T1000 (cell line): ENCODE measurements at places on chromosomes 5 and 9.

DNA sequence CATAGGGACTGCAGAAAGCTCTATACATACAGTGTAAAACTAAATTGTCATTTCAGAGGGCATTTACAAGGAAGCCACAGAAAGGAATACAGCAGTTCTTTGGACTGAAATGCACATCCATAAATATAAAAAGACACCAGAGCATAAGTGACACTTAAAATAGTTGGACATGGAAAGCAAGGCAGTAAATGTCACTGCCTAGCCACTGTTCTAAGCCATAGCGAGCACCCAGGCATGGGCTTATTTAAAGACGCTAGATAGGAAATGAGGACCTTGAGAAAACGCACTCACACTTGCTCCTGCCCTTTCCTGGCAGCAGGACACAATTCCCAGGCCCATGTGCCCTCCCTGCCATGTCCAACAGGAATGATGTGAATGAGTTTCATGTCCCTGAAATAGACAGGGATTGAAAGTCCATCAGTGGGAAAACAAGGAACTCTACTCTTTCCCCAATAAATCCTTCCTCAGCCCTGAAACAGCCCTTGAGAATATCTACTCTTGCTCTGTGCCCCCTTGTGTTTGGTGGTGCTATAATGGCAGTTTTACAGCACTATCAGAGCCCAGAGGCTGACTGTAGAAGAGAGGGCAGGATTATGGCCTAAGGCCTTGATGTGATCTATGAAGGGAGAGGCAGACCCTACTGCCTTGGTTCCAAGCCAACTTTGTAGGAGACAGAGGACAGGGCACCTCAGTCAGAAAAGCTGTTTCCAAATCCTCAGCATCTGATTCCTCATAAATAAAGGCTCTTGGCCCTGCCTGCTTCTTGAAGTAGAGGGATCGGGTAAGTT is 182.9 kb downstream of the SAXO1 start:
- no peak for DNase-seq

- DNase-seq = no peak
Measured at GRCh38 chr5:120576588-120576987, 112.5 kb downstream of the PRR16 start.

- DNase-seq = no peak
Measured at GRCh38 chr5:124701016-124701415, 45.4 kb downstream of the ZNF608 start.

GRCh38 chr9:92608909-92609445 is 61.0 kb downstream of the IPPK start:
- DNase-seq = no peak

DNA sequence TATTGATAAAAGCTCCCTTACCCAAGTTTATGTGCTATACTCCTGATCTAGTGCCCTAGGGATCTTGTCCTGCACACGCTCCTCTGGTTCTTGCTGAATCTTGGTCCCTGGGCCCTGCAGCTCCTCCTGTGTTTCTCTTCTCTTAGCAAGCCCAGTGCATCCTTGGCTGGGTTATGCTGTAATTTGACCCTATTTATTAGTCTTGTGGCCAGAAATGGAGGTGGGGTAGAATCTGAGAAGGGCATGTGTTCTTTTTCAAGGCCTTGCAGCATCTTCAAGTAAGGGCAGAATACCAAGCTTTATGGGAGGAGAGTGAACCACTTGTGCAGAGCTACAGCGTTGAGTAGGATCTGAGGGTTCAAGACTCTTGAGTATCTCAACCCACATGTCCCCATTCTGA is 366.8 kb downstream of the FAM170A start:
- DNase-seq = no peak

GRCh38 chr5:172634106-172634899 is 6.8 kb upstream of the NEURL1B start:
- DNase-seq = no peak

DNA sequence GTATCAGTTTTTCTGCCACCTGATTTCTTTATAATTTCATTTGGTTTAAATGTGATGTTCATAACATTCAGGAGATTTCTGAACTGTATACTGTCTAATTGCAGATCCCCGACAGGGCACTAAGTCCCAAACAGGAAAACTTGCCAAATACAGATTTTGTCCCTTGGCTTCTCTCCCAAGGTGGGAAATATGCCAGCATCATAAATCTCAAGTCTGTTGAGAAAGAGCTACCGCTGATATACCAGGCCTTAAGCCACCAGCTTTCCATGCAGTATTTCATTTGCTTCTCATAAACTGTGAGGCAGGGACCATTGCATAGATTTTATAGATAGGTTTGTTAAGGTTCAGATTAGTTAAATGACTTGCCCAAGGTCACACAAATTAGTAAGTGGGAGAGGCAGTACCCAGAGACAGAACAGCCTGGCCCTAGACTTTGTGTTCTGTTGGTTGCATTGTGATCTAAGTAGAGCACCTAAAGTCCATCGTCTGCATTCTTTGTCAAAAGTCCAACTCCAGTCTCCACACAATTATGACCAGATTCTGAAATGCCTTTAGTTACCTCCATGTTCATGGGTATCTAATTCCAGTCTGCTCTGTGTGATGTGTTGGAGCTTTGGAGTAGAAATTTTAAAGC is 16.2 kb downstream of the GPR21 start:
- DNase-seq = no peak
